ENCODE measurements at places on chromosomes 2 and 18. TPM values are rescaled to one million over a fixed set of nuclear protein-coding genes. Genes with fewer than 3 reads are reported as not detected.

The TUBA4B gene
- total RNA-seq = not detected

DNA sequence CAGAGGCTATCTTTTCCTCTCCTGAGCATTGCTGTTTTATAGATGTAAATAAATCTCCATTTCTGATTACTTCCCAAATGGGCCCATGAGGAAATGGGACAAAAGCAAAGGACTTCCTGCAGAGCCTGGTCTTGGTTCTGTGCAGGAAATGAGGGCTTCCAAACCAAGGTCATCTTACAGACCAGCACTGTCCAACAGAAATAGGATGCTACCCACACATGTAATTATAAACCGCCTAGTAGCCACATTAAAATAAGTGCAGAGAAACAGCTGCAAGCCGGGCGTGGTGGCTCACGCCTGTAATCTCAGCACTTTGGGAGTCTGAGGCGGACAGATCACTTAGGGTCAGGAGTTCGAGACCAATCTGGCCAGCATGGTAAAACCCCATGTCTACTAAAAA lies 6.2 kb downstream of the TTL start:
- no peak overlapping the region for H3K27ac ChIP-seq
- H3K27me3 ChIP-seq = no peaks in the 10 kb centered on the region
- DNase-seq = no peak

DNA sequence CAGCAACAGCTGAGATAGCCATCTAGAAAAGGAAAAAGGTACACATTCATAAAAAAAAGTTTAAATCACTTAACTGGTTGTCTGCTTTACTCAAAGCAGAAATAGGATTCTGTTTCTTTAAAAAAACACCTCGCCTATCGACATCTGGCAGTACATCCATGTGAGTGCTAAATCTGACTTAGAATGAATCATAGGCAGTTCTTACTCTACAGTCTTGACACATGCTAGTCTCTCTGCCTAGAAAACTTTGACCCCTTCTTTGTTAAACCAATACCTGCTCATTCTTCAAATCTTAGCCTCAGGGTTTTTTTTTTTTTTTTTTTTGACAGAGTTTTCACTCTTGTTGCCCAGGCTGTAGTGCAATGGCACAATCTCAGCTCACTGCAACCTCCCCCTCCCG lies 37.1 kb upstream of the GPR75 start:
- no peaks in the 10 kb centered on the region for H3K27me3 ChIP-seq
- H3K27ac ChIP-seq = no peak overlapping the region
- no peak for DNase-seq
- H3K36me3 ChIP-seq = peaks cover 83% of the 10 kb centered on the region

The SPDYA gene
- 5.6 TPM for total RNA-seq

- H3K4me3 ChIP-seq = no peak overlapping the region
- H3K27me3 ChIP-seq = no peaks in the 10 kb centered on the region
- peaks cover 6% of the 10 kb centered on the region for H3K36me3 ChIP-seq
- H3K4me1 ChIP-seq = peaks cover 20% of the 10 kb centered on the region
- H3K27ac ChIP-seq = no peak overlapping the region
- no peak for DNase-seq
These were observed 99.0 kb downstream of the PLEKHM3 start for GRCh38 chr2:207926133-207926988.

GRCh38 chr2:158131919-158132566 lies 30.4 kb downstream of the UPP2 start:
- no peak overlapping the region for H3K27ac ChIP-seq
- no peaks in the 10 kb centered on the region for H3K4me1 ChIP-seq
- no peak overlapping the region for H3K4me3 ChIP-seq
- DNase-seq = no peak

GRCh38 chr2:162245061-162245460 lies 1.8 kb upstream of the FAP start:
- no peaks in the 10 kb centered on the region for H3K36me3 ChIP-seq
- H3K4me1 ChIP-seq = no peaks in the 10 kb centered on the region
- H3K27me3 ChIP-seq = no peaks in the 10 kb centered on the region
- H3K27ac ChIP-seq = no peak overlapping the region
- H3K4me3 ChIP-seq = no peak overlapping the region
